H1 (cell line): ENCODE measurements at places on chromosomes 6 and 20. TPM values are rescaled to one million over a fixed set of nuclear protein-coding genes. Genes with fewer than 3 reads are reported as not detected.
A peak's percentile ranks its signal among the peaks of the same experiment; 100 is the strongest.

DNA sequence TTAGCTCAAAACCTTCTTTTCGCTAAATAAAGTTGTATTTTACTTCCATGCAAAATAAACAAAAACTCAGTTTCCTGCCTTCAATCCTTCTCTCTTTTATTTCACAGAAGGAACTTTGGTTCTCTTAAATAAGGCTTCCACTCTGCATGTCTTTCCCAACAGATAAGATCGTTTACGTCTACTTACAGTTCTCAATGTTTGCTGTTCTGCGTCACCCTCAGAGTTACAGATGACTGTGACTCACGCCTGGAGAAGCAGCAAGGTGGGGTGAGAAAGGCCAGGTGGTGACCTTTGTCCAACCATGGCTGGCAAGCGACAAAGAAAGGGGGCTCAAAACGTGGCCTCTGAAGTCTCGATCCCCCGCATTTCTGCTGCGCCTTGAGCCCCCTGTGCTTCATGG lies 51.4 kb upstream of the RPS6KA2 start:
- H3K4me3 ChIP-seq, result no peak overlapping the region
- no peaks in the 10 kb centered on the region for H3K36me3 ChIP-seq
- DNase-seq, result no peak
- no peak overlapping the region for H3K27ac ChIP-seq

DNA sequence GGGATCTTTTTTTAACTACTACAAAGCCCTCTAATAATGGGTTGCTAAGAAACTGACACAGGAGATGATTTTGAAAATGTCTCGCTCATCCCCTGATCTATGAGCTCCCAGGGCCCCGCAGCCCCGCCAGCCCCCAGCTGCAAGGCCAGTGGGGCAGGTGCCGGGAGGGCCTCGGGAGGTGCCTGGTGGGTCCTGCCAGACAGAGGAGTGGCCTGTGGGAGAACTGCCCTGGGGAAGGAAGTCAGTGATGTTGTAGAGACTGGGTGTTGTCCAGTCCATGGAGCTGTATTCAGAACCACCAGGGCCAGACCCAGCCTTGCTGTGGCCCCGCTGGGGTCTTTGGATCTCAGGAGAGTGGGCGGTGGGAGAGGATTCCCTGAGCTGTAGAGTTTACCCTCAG lies 258.7 kb downstream of the TAF4 start:
- H3K4me1 ChIP-seq, result no peaks in the 10 kb centered on the region; the same call in 1 of the 2 replicates
- H3K27ac ChIP-seq, result no peak overlapping the region
- no peak for DNase-seq
- no peak overlapping the region for H3K4me3 ChIP-seq
- peaks cover 5% of the 10 kb centered on the region for H3K27me3 ChIP-seq
- no peaks in the 10 kb centered on the region for H3K36me3 ChIP-seq

DNA sequence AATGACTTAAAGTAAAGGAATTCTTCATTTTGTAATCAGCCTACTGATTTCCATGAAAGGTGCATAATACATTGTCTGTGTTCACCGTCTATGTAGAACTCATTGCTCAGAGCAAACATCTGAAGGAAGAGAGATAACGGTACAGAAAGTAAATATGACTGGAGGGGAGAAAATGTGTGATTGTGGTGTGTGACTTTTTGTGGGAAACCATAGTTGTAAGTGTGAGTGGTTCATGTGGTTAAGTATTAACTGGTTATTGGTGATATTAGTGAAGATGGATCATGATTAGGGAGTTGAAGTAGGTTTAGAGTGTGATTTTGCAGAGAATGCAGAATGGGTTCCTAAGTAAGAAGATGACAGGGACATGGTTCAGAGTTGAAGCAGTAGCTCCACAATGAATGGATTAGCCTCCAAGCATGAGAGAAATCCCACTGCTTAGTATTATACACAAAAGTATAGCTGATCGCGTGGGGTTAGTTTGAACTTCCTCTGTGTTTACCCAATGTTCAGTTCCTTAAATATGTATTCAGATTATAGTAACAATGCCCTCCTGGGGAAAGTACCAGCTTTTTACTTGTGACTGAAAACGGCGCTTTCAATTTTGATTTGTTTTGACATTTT lies 368.9 kb downstream of the UTRN start:
- no peak overlapping the region for H3K4me3 ChIP-seq
- H3K27ac ChIP-seq, result no peak overlapping the region

GRCh38 chr6:91877994-91878393 lies 1291.1 kb upstream of the MAP3K7 start:
- no peaks in the 10 kb centered on the region for H3K36me3 ChIP-seq
- no peaks in the 10 kb centered on the region for H3K4me1 ChIP-seq
- DNase-seq, result no peak
- no peak overlapping the region for H3K27ac ChIP-seq
- no peak overlapping the region for H3K4me3 ChIP-seq
- no peaks in the 10 kb centered on the region for H3K27me3 ChIP-seq

- peak overlapping the region; percentile 99 for H3K27ac ChIP-seq
- H3K36me3 ChIP-seq, result no peaks in the 10 kb centered on the region
- peak overlapping the region; percentile 84 for H3K4me3 ChIP-seq
- H3K27me3 ChIP-seq, result no peaks in the 10 kb centered on the region
Measured at GRCh38 chr6:110814102-110815014, 911 bp downstream of the CDK19 start.

DNA sequence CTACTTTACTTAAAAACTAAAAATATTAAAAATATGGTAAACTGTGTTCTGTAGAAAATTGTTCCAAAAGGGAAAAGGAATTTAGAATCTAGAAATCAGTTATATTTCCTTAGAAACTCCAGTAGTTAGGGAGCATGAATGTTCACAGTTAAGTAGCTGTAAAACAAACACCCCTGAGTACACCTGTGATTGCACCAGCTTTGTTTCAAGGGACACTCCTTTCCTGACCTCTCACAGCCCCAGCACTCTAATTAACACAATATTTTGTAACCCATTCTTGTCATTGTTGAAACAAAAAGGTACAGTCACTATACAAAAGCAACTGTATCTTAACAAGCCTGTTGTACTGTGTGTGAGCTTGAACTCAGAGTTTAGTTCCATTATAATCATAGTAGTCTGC lies 72.3 kb downstream of the NCOA7 start:
- H3K27ac ChIP-seq, result no peak overlapping the region
- H3K4me1 ChIP-seq, result peaks cover 1% of the 10 kb centered on the region; the same call in 1 of the 2 replicates
- no peaks in the 10 kb centered on the region for H3K36me3 ChIP-seq
- H3K4me3 ChIP-seq, result no peak overlapping the region
- DNase-seq, result no peak
- H3K27me3 ChIP-seq, result no peaks in the 10 kb centered on the region

DNA sequence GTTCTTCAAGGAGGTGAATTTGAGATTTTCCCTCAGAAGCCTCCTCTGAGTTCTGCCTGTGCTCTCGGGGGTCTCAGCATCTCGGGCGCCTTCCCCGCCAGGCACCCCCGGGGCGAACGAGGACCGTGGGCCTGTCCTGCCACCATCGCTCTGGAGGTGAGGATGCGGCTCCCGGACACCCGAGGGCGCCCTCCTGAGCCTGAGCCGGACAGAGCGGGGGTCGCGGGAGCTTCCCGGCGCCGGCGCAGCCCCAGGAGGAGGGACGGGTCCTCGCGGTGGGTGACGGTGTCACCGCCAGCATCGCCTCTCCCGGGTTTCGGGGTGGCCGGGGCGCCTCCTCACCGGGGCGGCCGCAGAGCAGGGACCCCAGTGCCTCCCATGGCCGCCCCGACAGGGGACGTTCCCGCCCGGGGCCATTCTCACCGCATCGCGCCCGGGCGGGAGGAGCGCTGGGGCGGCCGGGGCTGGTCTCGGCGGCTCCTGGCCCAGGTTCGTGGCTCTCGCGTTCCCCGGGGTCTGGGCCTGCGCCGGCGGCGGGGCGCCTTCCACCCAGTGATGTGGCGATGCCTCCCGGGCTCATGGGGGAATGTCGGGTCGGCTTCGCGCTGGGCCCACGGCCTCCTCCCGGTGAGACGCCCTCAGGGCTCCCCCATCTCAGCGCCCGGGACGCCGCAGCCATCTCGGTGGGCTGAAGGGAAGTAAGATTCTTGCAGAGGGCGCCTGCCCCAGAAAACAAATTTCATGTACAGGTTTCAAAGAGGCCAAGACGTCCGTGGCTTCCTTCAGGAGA lies 210.5 kb downstream of the ERMARD start:
- no peaks in the 10 kb centered on the region for H3K36me3 ChIP-seq
- peak overlapping the region; percentile 61 for H3K4me3 ChIP-seq
- peaks cover 6% of the 10 kb centered on the region; the same call in 1 of the 2 replicates for H3K4me1 ChIP-seq
- H3K27me3 ChIP-seq, result no peaks in the 10 kb centered on the region
- H3K27ac ChIP-seq, result no peak overlapping the region

DNA sequence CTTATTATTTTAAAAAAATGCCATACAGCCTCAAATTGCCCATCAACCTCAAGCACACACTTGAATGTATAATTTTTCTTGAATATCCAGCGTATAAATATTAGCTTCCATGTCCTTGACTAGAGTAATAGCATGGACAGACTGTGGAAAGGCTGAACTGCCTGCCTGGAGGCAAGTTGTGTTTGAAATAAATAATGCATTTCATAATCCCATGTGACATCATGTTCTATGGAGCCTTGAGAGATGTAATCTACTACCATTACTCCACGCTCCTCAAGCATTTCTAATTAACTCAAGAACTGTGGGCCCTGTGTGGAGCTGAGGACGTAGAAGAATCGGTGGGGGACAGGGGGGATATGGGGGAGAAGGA lies 94.2 kb downstream of the CDS2 start:
- no peaks in the 10 kb centered on the region for H3K36me3 ChIP-seq
- H3K4me3 ChIP-seq, result no peak overlapping the region
- H3K27me3 ChIP-seq, result no peaks in the 10 kb centered on the region
- H3K27ac ChIP-seq, result no peak overlapping the region
- DNase-seq, result no peak
- H3K4me1 ChIP-seq, result no peaks in the 10 kb centered on the region

GRCh38 chr6:111260570-111261298 lies 173.4 kb downstream of the SLC16A10 start:
- peaks cover 9% of the 10 kb centered on the region for H3K36me3 ChIP-seq
- peak overlapping the region; percentile 76; the same call in 1 of the 2 replicates for H3K4me3 ChIP-seq
- no peaks in the 10 kb centered on the region for H3K27me3 ChIP-seq
- H3K4me1 ChIP-seq, result peaks cover 3% of the 10 kb centered on the region

- H3K27ac ChIP-seq, result no peak overlapping the region
- no peaks in the 10 kb centered on the region; the same call in 1 of the 2 replicates for H3K27me3 ChIP-seq
- H3K4me3 ChIP-seq, result no peak overlapping the region
- 0 out of 2 replicates have a peak, but pooled peaks cover 6% of the 10 kb centered on the region for H3K4me1 ChIP-seq
- no peak for DNase-seq
Measured at GRCh38 chr20:11894062-11894461, 23.6 kb upstream of the BTBD3 start.

GRCh38 chr20:61726979-61727378 lies 338.7 kb downstream of the TAF4 start:
- H3K4me1 ChIP-seq, result no peaks in the 10 kb centered on the region
- no peak overlapping the region for H3K27ac ChIP-seq
- DNase-seq, result no peak
- H3K4me3 ChIP-seq, result no peak overlapping the region
- peaks cover 6% of the 10 kb centered on the region for H3K27me3 ChIP-seq
- H3K36me3 ChIP-seq, result no peaks in the 10 kb centered on the region

DNA sequence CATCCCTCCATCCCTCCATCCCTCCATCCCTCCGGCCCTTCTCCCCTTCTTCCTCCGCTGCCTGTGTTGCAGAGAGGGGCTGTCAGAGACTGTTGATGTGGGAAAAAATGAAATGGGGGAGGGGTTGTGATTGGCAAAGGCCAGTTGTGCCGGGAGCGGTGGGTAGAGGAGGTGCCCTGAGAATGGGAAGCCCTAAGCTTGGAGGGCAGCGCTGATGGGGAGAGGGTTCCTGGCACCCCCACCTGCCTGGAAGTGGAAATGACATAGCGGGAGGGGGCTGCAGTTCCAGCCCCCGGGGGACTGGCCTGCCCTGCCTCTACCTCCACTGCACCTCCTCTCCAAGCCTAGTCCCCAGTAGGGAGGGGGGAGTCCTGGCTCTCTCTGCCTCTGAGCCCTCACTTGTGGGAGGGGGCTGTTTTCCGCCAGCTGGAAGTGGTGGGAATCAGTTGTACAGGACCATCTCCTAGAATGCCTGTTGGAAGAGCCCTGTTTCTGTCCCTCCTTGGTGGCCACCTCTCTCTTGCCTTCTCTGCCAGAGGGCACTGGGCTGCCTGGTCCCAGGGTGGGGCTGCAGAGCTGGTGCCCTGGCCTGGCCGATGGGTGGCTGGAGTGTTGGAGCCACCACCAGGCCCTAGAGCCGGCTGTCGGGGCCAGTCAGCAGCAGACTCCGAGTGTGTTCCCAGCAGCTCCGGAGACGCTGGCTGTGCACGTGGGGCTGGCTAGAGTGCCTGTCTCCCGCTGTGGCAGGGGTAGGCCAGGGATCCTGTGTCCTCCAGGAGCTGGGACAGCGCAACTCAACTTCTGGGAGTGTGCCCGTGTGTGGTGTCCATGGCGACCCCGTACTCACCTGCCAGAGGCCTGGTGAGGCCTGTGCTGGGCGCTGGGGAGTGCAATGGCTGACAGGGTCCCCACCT lies 1.5 kb downstream of the DLGAP4 start:
- H3K4me1 ChIP-seq, result no peaks in the 10 kb centered on the region
- no peaks in the 10 kb centered on the region for H3K36me3 ChIP-seq
- H3K27ac ChIP-seq, result no peak overlapping the region
- peak; percentile 64 for DNase-seq
- peak overlapping the region; percentile 67 for H3K4me3 ChIP-seq
- no peaks in the 10 kb centered on the region for H3K27me3 ChIP-seq

DNA sequence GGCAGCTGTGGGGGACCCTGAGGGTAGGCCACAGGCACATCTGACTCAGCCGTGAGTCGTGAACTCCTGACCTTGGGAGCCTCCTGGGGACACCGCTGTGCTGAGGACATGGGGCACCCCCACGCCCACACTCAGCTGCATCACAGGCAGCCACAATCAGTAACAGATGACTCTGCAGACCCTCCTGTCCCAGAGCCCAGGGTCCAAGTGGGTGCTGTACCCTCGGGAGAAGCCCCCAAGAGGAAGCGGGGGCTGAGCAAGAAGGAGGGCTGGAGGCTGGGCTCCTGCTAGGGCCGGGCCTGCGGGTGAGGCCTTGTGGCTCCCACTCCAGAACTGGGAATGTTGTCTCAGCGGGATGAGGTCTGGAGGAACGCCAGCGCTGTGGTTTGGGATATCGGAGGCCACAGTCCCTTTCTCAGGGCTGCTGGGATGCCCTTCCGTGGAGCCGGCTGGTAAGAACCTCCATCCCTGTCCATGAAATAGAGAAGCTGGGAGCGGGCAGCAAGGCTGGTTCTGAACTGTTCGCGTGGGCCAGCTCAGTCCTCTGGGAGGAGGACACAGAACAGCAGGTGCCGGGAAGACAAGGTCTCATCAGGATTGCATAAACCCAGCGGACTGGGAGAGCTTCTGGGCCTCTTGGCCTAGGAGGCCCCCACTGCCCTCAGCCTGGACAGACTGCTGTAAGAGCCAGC lies 3.1 kb upstream of the LAMA5 start:
- DNase-seq, result no peak
- no peaks in the 10 kb centered on the region for H3K27me3 ChIP-seq
- no peak overlapping the region for H3K27ac ChIP-seq
- no peak overlapping the region for H3K4me3 ChIP-seq
- peaks cover 42% of the 10 kb centered on the region for H3K4me1 ChIP-seq
- no peaks in the 10 kb centered on the region for H3K36me3 ChIP-seq

GRCh38 chr20:40681684-40682083 lies 7.4 kb downstream of the MAFB start:
- peak overlapping the region; percentile 56; the same call in 1 of the 2 replicates for H3K4me3 ChIP-seq
- H3K27ac ChIP-seq, result no peak overlapping the region
- no peak for DNase-seq
- no peaks in the 10 kb centered on the region for H3K36me3 ChIP-seq

The MYLK4 gene
- 0.13 and 0.17 TPM in 2 replicates for total RNA-seq

The FHL5 gene
- not detected in 2 replicates for total RNA-seq

The NUP153 gene
- 84.8 and 86.8 TPM in 2 replicates for total RNA-seq

The ADTRP gene
- 0.45 TPM in 1 of 2 replicates, not detected in the other for total RNA-seq

The MYO6 gene
- 18.2 and 21.9 TPM in 2 replicates for total RNA-seq

The ATAT1 gene
- total RNA-seq, result 14.6 and 15.9 TPM in 2 replicates

The CDK19 gene
- total RNA-seq, result 9.7 and 12.6 TPM in 2 replicates
